Cortex of kidney (tissue), 1 donor: ENCODE measurements at places on chromosomes 1 and 21.

GRCh38 chr1:243496187-243496646 lies 240.4 kb downstream of the SDCCAG8 start:
- no peak for DNase-seq

DNA sequence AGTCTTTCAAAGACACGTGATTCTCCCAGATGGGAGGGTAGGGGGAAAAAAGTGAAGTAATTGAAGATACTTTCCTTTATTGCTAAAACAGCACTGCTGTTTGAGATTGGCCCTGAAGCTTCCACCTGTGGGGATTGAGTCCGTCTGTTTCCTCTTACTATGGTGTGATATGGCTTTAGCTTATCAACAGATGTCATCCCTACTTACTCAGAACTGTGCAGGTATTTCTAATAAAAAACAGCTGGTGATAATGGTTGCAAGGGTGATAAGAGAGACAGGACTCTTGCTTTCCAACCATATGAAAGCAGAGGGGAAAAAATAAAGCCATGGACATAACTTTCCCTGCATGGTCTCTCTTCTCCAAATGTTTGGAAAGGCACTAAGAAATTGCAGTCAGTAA lies 41.7 kb upstream of the C8B start:
- no peak for DNase-seq

DNA sequence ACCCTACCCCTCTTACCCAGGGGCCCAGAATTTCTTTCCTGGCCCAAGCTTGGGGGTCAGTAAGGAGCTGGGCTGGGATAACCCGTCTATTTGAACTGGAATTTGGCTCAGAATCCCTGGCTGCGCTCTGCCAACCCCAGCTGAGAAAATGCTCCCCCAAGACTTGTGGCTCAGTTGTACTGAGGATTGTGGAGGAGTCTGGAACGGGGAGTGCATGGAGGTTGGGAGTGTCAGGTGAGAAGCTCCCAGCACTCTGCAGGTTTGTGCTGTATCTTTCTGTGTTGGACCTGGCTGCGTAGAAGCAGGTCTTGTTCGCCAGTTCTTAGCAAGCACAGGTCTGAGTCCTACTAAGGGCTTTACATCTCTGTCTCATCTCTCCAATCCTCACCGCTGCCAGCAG lies 1.6 kb downstream of the TCEA3 start:
- no peak for DNase-seq

GRCh38 chr1:160451119-160451858 lies 50.9 kb downstream of the VANGL2 start:
- no peak for DNase-seq

DNA sequence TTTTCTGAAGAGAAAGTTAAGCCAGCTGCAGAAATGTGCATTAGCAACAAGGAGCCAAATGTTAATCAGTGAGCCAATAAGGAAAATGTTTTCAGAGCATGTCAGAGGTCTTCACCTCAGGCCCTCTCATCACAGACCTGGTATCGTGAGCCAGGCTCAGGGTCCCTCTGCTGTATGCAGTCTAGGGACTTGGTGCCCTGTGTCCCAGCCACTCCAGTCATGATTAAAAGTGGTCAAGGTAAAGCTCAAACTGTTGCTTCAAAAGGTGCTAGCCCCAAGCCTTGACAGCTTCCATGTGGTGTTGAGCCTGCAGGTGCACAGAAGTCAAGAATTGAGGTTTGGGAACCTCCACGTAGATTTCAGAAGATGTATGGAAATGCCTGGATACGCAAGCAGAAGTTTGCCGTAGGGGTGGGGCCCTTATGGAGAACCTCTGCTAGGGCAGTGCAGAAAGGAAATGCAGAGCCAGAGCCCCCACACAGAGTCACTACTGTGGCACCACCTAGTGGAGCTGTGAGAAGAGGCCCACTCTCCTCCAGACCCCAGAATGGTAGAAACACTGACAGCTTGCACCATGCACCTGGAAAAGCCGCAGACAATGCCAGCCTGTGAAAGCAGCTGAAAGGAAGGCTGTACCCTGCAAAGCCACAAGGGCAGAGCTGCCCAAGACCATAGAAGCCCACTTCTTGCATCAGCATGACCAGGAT lies 1128.7 kb downstream of the AMY1C start:
- DNase-seq = no peak

- DNase-seq = no peak
Observed at GRCh38 chr1:88376421-88376820, 307.7 kb upstream of the PKN2 start.

DNA sequence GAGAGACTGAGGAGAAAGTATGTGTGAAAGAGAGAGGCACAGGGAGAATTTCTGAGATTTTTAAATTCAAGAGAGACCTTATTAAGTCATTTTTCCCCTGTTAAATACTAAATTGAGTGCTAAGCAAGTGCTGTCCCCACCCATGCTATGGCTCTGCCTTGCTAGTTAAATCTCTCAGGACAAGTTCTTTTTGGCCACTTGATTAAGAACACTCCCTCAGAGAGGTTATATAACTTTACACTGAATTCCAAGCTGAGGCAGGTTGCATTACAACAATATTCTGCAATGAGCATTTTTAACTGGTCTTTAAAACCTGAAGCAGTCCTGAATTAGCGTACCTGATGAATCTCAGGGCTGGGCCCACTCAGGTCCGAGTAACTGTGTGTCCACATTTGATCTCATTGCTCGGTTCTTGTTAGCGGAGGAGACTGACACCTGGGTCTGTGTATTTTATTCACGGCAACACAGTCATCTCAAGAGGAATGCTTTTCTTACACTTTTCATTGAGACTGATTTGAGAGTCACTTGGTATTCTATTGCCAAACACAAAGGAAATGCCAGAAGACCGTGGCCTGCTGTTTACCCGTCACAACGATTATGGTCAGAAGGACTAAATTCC lies 187.6 kb upstream of the ST6GALNAC5 start:
- DNase-seq = no peak

GRCh38 chr21:41431788-41432548 lies 5.9 kb downstream of the MX1 start:
- DNase-seq = no peak
